ENCODE measurements at places on chromosomes 12 and 14.

GRCh38 chr12:93136253-93137055 is 207.4 kb upstream of the EEA1 start:
- no peak for DNase-seq
- H3K27me3 ChIP-seq: no peaks in the 10 kb centered on the region
- no peak overlapping the region for H3K27ac ChIP-seq
- no peaks in the 10 kb centered on the region for H3K36me3 ChIP-seq
- H3K4me3 ChIP-seq: no peak overlapping the region

DNA sequence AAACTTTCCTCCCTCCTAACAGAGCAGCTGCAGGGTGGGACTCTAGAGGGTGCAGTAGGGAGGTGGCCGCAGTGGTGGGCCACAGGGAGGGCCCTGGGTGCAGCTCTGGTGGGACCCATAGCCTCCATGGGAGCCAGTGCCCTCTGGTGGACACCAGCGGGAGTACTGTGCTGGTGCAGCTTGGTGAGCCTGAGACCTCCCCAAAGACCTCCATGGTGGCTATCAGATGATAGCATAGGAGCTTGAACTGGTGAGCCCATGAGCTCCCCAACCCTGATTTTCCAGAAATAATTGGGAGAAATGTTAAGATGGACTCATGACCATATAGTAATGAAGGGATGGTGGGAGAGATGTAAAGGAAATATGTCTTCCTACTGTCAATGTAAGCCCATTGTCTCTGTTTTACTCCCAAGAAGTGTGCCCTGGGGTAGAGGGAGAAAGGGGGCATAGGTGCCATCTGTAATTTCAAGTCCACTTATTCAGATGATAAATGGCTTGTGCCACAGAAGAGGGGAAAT is 98.7 kb downstream of the GAS2L3 start:
- no peaks in the 10 kb centered on the region for H3K4me1 ChIP-seq
- H3K27me3 ChIP-seq: no peaks in the 10 kb centered on the region
- DNase-seq: peak; percentile 15

- H3K4me1 ChIP-seq: no peaks in the 10 kb centered on the region
- H3K27me3 ChIP-seq: no peaks in the 10 kb centered on the region
- no peak overlapping the region for H3K27ac ChIP-seq
- no peak overlapping the region for H3K4me3 ChIP-seq
- no peaks in the 10 kb centered on the region for H3K36me3 ChIP-seq
- DNase-seq: no peak
Measured at GRCh38 chr12:62653304-62653703, 186.7 kb downstream of the MON2 start.

GRCh38 chr14:104561124-104561557 is 18.4 kb upstream of the C14orf180 start:
- H3K36me3 ChIP-seq: no peaks in the 10 kb centered on the region
- H3K27ac ChIP-seq: no peak overlapping the region
- no peak overlapping the region for H3K4me3 ChIP-seq
- H3K4me1 ChIP-seq: no peaks in the 10 kb centered on the region
- H3K27me3 ChIP-seq: peaks cover 36% of the 10 kb centered on the region

DNA sequence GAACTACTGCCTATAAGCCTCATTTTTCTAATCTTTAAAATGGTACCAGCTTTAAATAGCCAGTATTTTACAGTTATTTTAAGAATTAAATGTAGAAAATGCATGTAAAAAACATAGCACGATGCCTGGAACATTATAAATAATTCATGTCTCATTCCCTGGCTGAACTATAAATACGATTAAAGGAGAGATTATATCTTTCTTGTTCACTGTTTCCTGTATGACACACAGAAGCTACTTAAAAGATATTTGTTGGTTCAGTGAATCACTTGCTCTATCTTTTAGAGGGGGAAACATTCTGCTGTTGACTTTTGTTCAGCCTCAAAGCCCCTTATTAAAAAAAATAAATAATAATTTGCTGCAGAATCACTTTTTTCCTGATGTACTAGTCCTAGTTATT is 406.9 kb downstream of the LRFN5 start:
- no peak for DNase-seq
- H3K27me3 ChIP-seq: no peaks in the 10 kb centered on the region
- no peak overlapping the region for H3K27ac ChIP-seq

DNA sequence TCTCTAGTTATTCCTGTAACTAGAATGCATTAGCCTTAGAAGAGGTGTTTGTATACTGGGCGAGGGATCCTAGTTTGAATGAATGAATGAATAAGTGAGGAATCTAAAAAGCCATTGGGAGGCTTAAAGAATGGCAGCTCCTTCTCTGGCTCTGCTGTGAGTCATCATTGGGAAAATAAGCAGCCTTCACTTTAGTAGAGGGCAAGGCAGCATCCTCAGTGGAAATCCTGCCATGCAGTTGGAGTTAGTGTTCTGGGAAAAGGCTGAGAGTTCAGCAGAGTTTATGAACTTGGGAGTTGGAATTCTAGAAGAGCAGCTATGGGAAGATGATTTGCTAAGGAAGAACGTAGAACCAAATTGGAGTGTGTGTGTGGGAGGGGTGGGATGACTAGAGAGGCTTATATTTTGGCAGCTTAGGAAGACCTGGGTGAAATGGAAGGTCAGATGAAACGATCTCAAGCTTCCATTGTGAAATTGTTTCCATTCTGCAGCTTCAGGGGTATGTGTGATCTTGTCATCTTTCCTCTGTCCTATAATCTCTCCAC is 120.8 kb downstream of the PTCSC3 start:
- no peak overlapping the region for H3K27ac ChIP-seq
- no peak for DNase-seq
- no peaks in the 10 kb centered on the region for H3K4me1 ChIP-seq
- H3K27me3 ChIP-seq: no peaks in the 10 kb centered on the region
- H3K4me3 ChIP-seq: no peak overlapping the region

- no peak for DNase-seq
- H3K4me3 ChIP-seq: no peak overlapping the region
- H3K27me3 ChIP-seq: no peaks in the 10 kb centered on the region
Measured at GRCh38 chr12:64186789-64187188, 35.3 kb downstream of the KICS2 start.

DNA sequence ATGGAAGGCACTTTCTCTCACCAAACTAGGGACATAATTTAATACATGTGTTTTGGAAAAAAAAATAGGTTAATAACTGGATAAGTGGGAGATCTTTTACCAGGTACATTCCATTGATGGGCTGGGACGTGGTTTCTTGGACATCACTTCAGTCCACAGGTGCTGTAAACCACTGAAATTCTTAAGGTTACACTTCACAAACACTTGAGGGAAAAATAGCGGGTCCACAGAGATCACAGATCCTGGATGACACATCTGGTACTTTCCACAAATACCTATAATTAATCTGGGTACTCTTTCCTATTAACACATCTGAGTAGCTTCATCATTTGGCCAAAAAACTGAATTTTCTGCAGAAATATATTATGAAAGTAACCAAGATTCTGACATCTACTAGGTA is 85.0 kb downstream of the POLR3B start:
- DNase-seq: no peak
- H3K36me3 ChIP-seq: peaks cover 9% of the 10 kb centered on the region
- no peak overlapping the region for H3K4me3 ChIP-seq
- H3K27ac ChIP-seq: no peak overlapping the region

DNA sequence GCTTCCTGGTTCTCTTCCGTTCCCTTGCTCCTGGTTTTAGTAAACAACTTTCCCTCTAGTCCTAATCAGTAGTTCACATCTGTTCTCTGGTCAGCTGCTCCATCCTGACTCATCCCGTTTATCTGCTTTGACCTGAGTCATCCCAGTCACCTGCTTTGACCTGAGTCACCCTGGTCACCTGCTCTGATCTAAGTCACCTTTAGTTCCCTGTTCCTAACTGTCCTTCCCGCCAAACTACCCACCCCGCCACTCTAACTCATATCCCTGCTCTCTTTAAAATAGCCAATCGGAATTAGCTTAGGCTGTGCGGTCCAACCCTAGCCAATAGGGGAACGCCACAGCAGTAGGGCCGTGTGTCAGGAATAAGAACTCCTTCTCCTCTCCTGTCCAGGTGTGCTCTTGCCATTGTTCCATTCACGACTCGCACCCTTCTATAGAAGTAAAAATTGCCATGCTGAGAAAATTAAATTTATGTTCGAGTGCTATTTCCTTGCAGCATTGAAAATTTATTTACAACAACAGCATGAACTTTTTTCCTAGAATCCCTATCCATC is 3.1 kb upstream of the ANKRD33 start:
- peaks cover 8% of the 10 kb centered on the region for H3K4me1 ChIP-seq
- no peaks in the 10 kb centered on the region for H3K36me3 ChIP-seq
- H3K27me3 ChIP-seq: peaks cover 3% of the 10 kb centered on the region
- H3K27ac ChIP-seq: no peak overlapping the region
- H3K4me3 ChIP-seq: no peak overlapping the region

DNA sequence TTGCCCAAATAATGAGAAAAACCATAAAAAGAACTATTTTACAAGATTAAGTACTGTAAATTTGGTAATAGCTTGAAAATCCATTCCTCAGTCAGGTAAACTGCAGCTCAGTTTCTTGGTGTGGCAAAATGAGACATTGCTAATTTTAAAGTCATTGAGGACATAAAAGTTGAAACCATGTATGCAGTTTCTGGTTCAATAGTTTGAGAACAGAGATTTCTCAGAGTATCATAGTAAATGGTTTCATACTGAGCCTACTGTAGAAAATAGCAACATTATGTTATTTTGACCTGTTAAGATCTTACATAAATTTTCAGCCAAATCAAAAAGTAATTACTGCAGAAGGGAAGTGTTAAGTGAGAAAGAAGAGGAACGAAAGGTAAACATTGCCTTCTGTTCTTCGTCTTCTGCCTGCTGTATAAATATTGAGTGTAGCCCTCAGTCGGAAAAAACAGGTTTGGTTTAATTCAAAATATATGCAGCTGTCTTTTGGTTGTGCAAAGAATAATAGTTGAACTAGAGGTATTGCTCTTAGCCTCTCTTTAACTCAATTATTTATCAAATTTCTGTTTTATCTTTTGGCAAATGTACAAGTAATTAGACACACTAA is 119.6 kb downstream of the SYNE2 start:
- DNase-seq: no peak
- no peak overlapping the region for H3K27ac ChIP-seq
- no peaks in the 10 kb centered on the region for H3K36me3 ChIP-seq
- H3K4me3 ChIP-seq: no peak overlapping the region
- no peaks in the 10 kb centered on the region for H3K27me3 ChIP-seq

DNA sequence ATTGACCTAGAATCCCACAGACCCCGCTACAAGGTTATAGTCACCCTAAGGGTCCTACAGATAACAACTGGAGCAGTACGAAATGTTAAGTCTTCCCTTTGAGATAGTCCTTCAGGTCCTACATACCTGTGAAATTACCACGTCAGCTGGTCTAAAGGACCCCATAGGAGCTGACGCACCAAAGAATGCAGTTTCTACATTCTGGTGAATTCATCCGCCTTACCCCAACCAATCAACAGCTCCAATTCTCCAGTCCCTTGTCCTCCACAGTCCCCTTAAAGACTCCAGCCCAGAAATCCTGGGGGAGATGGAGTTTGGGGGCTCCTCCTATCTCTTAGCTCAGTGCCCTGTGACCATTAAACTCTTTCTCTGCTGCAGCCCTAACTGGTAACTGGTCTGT is 36.2 kb upstream of the PRMT8 start:
- no peaks in the 10 kb centered on the region for H3K36me3 ChIP-seq
- no peak overlapping the region for H3K4me3 ChIP-seq
- DNase-seq: no peak
- H3K27ac ChIP-seq: no peak overlapping the region

- H3K4me3 ChIP-seq: no peak overlapping the region
- no peak for DNase-seq
- peaks cover 72% of the 10 kb centered on the region for H3K36me3 ChIP-seq
- no peaks in the 10 kb centered on the region for H3K27me3 ChIP-seq
Measured at GRCh38 chr12:107702106-107702505, 16.5 kb downstream of the PWP1 start.

DNA sequence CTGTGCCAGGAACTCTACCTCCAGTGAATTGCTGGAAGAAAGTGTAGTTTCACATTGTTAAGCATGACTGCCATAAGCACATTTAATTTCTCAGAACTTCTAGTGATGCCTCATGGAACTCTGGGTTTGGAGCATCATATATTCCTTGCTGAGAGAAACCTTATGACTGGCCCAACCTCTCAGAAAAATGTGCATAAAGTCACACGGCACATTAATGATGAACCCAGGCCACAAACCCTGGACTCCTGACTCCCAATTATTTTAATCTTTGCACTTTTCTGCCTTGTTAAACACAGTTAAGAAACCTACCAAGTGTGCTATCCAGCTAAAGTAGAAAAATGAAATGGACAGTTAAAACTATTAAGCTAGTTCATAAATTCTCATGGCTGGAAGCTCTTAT is 5.6 kb downstream of the TCP11L2 start:
- no peak for DNase-seq
- peak overlapping the region; percentile 38 for H3K27ac ChIP-seq
- no peaks in the 10 kb centered on the region for H3K27me3 ChIP-seq
- peaks cover 31% of the 10 kb centered on the region for H3K4me1 ChIP-seq
- H3K36me3 ChIP-seq: no peaks in the 10 kb centered on the region

DNA sequence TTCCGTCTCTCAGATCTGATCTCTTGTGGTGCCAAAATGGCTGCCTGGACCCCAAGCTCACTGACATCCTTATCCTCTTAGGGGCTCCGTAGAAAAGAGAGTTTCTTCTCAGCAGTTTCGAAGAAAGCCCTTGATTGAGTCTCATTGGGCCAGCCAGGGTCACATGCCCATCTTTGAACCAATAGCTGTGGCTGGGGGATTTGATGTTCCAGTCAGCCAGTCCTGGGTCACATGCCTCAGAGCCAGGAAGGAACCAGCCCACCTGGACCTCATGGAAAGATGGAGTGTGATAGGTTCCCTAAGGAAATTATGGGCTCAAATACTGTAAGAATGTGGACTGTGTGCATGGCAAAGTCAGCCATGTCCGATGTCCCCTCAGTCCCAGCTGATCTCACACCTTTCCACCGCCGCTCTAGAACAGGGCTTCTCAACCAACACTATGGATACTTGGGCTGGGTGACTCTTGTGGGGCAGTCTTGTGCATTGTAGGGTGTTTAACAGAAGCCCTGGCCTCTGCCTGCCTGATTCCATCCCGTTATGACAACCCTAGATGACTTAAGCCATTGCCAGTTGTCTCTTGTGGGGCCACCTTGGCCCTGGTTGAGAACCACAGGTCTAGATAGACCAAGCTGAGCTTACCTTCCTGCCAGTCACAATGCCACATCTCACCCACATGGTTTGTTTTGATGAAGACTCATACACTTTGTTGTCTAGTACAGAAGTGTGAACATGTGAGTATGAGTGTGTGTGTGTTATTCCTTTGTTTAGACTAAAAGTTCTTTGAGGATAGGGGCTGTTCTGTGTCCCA is 163.9 kb downstream of the ADGRD1 start:
- no peaks in the 10 kb centered on the region for H3K36me3 ChIP-seq
- DNase-seq: no peak
- no peak overlapping the region for H3K4me3 ChIP-seq
- H3K27ac ChIP-seq: no peak overlapping the region

DNA sequence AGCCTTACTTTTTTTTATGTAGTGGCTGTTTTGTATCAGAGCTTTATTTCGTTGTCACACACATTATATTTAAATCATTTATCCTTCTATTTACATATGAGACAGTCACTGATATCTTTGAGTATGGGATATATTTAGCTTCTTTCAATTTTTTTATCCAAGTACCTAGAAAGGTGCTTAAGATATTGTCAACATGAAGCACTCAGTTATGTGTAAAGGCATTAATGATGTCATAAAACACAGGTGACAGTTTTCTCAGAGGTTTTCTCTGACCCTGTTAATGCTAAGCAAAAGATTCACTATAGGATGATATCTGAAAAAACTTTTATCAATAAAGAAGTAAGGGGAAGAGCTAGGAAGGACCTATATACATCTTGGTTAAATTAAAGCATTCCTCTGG is 23.2 kb downstream of the LRFN5 start:
- no peak overlapping the region for H3K27ac ChIP-seq
- H3K36me3 ChIP-seq: no peaks in the 10 kb centered on the region
- no peak overlapping the region for H3K4me3 ChIP-seq
- DNase-seq: no peak
- H3K4me1 ChIP-seq: no peaks in the 10 kb centered on the region

Data from transverse colon (tissue), 4 donors.